Thymus (tissue), 14 donors: ENCODE measurements at places on chromosomes 7 and 10. TPM values are rescaled to one million over a fixed set of nuclear protein-coding genes. Genes with fewer than 3 reads are reported as not detected.

Gene PAPOLB
- total RNA-seq: under 0.01 TPM

Gene COL1A2
- total RNA-seq: 55.3 TPM

- no peaks in the 10 kb centered on the region for H3K4me1 ChIP-seq
- H3K27me3 ChIP-seq: no peaks in the 10 kb centered on the region
- DNase-seq: no peak
- H3K4me3 ChIP-seq: no peak overlapping the region
- no peaks in the 10 kb centered on the region for H3K36me3 ChIP-seq
Observed at GRCh38 chr7:67671006-67671548, 674.4 kb downstream of the TYW1 start.

Gene LIPF
- total RNA-seq: 0.14 TPM

DNA sequence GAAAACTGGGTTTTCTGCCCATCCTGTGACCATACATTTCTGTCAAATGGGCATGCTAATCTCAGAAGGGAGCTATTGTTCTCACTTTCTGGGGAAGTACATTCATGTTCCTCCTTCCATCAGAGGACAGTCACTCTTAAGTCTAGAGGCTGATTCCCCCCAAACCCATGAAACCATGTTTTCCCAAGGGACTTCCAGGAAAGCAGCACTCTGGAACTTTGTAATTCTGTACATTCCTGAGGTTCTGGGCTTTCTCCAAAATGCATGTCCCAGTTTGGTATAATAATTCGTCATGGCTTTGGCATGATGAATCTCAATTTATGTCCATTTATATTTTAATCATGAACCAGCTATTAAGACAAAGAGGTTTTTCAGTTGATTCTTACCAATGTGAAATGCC lies 688.1 kb downstream of the LRMDA start:
- H3K4me3 ChIP-seq: no peak overlapping the region
- H3K4me1 ChIP-seq: no peaks in the 10 kb centered on the region
- no peak overlapping the region for H3K27ac ChIP-seq
- no peak for DNase-seq

DNA sequence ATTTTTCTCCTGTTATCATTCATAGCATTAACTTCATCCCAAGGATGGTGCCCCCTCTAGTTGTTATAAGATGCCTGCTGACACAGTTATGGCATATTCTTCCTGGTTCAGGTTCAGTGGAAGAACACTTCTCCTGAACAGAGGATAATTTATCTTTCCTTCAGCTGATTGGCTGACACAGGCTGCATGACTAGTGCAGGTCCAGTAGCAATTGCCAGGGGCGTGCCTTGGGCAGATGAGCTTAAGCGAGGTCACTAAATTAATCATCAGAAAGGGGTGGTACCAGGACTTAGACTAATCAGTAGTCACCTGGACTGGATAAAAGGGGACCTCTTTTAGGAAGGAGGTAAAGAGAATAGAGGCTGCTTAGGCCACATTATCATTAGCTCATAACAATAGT lies 42.3 kb downstream of the BZW2 start:
- no peak for DNase-seq
- peaks cover 3% of the 10 kb centered on the region for H3K4me1 ChIP-seq
- H3K4me3 ChIP-seq: no peak overlapping the region
- no peak overlapping the region for H3K27ac ChIP-seq
- no peaks in the 10 kb centered on the region for H3K27me3 ChIP-seq

Gene CRYGN
- 1.2 TPM for total RNA-seq
